Renal cortex interstitium (tissue), 15 donors: ENCODE measurements at places on chromosomes 5 and 9.
A peak's percentile ranks its signal among the peaks of the same experiment; 100 is the strongest.

DNA sequence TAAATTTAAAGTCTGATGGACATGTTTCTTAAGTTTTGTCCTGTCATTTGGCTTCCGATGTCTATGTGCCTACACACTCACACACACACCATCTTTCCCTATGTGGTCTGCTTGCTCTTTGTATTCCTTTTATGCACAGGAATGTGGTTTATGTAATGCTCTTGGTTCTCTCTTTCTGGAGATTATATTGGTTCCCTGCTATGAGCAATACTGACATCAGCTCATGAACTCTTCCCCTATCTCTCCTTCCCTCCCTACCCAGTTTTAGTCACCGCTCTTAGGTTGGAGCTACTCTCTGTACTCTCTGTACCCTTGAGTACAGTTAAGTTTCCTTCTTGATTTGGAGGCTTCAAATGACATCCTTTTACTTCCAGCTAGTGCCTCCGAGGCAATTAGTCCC is 77.9 kb upstream of the MVB12B start:
- DNase-seq: no peak

- no peak for DNase-seq
Measured at GRCh38 chr9:116156621-116157314, 3.2 kb downstream of the PAPPA start.

GRCh38 chr5:117204926-117205869 is 630.6 kb upstream of the SEMA6A start:
- DNase-seq: no peak

- no peak for DNase-seq
Measured at GRCh38 chr5:126982926-126983873, 47.2 kb downstream of the MARCHF3 start.

GRCh38 chr5:1155191-1156032 is 43.5 kb upstream of the SLC12A7 start:
- DNase-seq: no peak

DNA sequence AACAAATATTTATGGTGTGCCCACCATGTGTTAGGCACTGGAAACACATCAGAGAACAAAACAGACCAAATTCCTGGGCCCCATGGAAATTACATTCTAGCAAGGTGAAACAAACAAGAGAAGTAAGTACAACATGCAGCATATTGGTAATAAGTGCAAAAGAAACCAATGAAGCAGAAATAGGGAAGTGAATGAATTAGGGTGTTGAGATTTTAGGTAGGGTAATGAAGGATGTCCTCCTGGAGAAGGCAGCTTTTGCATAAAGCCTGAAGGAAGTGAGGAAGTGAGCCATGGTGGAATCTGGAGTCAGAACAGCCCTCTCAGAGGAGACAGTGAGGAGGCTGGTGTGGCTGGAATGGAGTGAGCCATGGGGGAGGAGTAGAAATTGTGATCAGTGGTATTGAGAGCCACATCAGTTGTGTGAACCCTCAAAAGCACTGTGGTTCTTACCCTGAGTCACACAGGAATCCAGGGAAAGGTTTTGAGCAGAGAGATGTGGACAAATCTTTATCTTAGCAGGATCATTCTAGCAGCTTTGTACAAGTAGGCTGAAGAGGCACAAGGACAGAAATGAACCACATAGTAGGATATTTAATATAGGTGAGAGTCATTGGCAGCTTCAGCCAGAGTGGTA is 52.7 kb upstream of the ARL15 start:
- no peak for DNase-seq

- no peak for DNase-seq
Measured at GRCh38 chr9:87503927-87504326, 6.3 kb downstream of the DAPK1 start.

DNA sequence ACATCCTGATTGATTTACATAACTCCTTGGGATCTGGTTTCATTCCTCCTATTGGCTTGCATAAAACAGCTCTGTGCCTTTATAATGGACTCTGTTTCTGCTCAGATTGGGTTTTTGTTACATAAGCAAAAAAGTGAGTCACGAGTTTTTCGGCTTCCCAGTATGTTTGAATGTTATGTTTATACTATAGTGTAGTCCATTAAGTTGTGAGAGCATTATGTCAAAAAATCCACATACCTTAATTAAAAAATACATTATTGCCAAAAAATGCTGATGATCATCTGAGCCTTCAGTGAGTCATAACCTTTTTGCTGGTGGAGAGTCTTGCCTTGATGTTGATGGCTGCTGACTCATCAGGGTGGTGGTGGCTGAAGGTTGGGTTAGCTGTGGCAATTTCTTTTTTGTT is 144.6 kb downstream of the CCDC171 start:
- no peak for DNase-seq

DNA sequence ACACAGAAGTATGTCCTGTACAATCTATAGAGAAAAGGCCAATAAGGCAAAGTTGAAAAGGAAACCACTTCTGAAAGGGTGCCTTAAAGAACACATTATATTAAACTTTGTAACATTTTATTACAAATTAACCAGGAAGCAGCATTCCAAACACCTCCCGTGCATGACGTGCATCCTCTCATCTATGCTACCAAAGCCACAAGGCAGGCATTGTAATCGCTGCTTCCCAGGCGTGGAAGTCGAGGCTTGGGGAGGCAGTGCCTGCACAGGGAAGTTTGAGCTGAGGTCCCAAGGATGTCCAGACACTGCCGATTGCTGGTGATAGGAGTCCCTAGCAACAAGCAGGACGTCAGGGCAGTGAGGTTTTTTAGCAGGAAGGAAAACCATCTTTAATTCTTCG is 44.3 kb upstream of the BARHL1 start:
- no peak for DNase-seq

DNA sequence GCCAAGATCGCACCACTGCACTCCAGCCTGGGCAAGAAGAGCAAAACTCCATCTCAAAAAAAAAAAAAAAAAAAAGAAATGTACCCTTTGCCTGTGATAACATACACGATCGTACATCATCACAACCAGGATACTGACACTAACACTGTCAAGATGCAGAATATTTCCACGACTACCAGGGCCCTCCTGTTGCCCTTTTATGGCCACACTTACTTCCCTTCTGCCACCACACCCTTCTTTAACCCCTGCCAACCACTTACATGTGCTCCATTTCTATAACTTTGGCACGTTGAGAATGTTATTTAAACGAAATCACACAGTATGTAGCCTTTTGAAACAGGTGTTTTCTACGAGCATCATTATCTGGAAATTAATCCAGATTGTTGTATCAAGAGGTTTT is 69.0 kb upstream of the OTULINL start:
- no peak for DNase-seq

GRCh38 chr9:115210699-115211098 is 92.7 kb upstream of the TNC start:
- no peak for DNase-seq

- peak; percentile 18 for DNase-seq
Measured at GRCh38 chr9:27701587-27701986, 128.3 kb upstream of the C9orf72 start.

DNA sequence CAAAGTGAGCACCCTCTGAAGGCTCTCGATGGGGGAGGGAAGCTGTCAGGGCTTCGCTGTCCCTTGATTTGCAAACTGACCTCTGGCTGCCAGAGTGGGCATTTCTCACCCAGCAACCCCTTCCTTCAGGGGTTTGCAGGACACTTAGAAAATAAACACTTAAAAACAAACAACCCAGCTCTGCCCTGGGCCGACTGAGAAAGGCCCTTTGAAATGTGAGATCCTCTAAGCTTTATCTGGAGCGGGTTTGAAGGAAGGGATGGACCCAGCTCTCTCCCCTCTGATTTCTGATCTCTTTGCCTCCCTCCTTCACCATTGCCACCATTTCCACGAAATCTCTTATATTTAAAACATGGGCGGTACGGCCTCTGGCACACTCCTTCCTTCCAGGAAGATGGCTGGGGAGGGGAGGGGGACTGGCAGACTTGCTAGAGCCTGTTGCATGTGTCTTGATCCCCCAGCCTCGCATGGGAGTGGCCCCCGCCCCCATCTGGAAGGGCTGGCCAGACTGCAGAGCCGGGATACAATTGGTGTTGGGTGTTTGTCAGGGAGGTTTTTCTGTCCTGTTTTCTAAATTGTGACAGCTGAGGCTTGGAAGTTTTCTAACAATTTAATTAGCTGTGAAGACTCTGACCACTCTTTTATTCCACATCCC is 20.2 kb downstream of the OLFM1 start:
- DNase-seq: no peak
